ENCODE measurements at places on chromosomes 12 and 14.

DNA sequence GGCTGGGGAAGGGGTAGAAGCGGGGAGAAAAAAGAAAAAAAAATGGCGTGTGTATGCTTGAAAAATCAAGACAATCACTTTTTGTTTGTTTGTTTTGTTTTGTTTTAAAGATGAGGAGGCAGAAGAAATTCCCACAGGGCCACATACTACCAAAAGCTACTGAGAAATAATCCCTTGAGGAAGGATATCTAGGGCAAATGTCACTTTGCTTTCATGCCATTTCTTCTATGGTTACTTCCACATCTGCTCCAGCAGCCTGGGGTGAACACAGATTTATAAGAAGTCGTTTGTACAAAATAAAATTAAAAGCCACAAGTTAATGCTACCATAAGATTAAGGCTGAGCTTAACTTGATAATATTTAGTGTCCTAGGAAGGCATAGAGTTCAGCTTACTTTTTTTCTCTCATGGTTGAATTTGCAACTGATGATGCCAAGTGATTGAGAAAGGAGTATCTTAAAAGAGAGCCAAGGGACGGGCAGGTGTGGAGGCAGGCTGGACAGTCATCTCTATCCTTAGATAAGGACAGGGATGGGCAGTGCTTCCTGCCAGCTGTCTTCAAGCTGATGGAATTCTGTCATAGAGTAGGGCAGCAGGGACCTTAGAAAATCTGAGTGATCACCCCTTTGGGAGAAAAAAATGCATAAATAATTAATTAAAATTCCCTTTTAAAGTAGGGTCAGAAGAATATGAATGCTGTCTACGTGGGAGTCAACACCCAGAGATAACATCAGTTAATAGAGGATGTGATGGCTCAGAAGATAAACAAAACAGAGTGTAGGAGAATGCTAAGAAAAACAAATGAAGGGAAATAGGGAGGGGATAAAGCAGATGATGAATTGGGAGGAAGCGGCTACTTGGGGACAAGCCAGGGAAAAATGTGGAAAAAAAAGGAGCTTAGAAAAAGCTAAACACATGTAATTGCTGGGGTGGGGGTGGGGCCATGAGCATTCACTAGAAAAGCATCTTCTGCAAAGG is 57.1 kb downstream of the DYRK2 start:
- DNase-seq: no peak

- no peak for DNase-seq
These were observed 36.5 kb downstream of the UBE3B start for GRCh38 chr12:109513977-109514376.

GRCh38 chr14:53938136-53938837 is 18.3 kb downstream of the BMP4 start:
- no peak for DNase-seq

- no peak for DNase-seq
These were observed 62.8 kb downstream of the TMCC3 start for GRCh38 chr12:94587266-94588241.

GRCh38 chr12:42129595-42130204 is 15.0 kb downstream of the GXYLT1 start:
- no peak for DNase-seq

All from stimulated activated CD4-positive, alpha-beta T cell treated with anti-CD3 and anti-CD28 coated beads, Interleukin-1b, Interleukin-23, amount 100 ng/mL, for 1 hour (primary cell).